ENCODE measurements at places on chromosomes 3 and 15.
A peak's percentile ranks its signal among the peaks of the same experiment; 100 is the strongest.

DNA sequence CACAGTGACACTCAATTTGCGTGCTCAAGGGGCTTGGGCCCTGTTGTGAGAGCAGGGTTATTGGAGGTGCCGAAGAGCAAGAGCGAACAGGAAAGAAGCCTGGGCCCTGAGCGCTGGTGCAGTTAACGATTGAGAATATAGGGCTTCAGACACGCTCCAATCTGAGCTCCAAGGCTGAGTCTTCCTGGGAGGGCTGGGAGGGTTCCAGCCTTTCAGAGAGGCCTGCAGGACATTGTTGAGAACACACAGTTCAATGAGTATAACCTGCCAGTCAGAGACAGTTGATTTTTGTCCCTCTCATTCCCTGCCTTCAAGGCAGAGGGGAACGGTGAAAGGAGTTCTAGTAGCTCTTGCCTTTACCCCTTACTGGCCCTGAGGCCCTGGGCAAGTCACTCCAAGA is 47.3 kb downstream of the GLDN start:
- no peak for DNase-seq

DNA sequence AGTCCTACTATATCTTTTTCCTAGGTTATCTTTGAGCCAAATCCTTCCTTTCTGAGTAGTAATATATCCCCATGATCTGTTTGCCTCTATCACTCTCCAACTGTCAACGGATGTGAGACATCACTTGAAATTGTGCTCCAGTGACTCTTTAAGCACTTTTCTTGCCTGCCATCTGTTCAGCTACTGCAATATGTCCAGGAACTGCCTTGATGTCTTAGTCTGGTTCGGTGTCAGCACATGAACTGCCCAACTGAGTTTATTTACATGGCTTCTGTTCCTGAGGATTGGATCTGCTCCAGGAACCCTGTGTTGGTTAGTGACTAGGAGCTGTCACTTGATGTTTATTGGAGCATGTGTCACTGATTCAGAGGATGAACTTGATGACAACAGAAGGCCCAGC is 116.5 kb downstream of the SLC9A9 start:
- no peak for DNase-seq

- DNase-seq = no peak
These were observed 43.1 kb downstream of the ZNF710 start for GRCh38 chr15:90044191-90044590.

- no peak for DNase-seq
These were observed 80.2 kb downstream of the ABI3BP start for GRCh38 chr3:100912976-100913545.

- no peak for DNase-seq
These were observed 13.2 kb downstream of the MRAS start for GRCh38 chr3:138361561-138361971.

GRCh38 chr3:179473565-179473964 is 22.3 kb upstream of the GNB4 start:
- DNase-seq = no peak

DNA sequence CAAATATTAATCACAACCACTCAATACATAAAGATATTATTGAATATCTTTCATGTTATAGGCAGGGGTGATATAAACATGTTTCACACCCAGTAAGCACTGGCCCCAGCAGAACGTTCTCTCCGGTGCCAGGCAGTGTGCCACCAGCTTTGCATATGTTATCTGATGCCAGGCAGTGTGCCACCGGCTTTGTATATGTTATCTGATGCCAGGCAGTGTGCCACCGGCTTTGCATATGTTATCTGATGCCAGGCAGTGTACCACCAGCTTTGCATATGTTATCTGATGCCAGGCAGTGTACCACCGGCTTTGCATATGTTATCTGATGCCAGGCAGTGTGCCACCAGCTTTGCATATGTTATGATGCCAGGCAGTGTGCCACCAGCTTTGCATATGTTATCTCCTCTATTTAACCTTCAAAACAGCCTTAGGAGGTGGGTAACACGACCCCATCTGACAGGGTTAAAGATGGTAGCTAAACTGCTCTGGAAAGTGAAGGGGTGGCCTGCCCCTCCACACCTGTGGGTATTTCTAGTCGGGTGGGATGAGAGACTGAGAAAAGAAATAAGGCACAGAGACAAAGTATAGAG is 6.9 kb downstream of the MUC20 start:
- DNase-seq = no peak

GRCh38 chr15:23616536-23616935 is 31.1 kb downstream of the MAGEL2 start:
- peak; percentile 46 for DNase-seq
